ENCODE measurements at places on chromosomes 12 and 14. TPM values are rescaled to one million over a fixed set of nuclear protein-coding genes. Genes with fewer than 3 reads are reported as not detected.

The COX8C gene
- polyA plus RNA-seq: not detected

The RFX4 gene
- polyA plus RNA-seq: not detected

The POTEG gene
- not detected for polyA plus RNA-seq

The KRT5 gene
- not detected for polyA plus RNA-seq

The ASB2 gene
- 3.8 TPM for polyA plus RNA-seq

The LRRIQ1 gene
- polyA plus RNA-seq: not detected

The KRT75 gene
- polyA plus RNA-seq: not detected

The PIANP gene
- not detected for polyA plus RNA-seq

The IAPP gene
- polyA plus RNA-seq: not detected

The NOS1 gene
- polyA plus RNA-seq: not detected

The TRPV4 gene
- polyA plus RNA-seq: not detected

The GLI1 gene
- polyA plus RNA-seq: 0.18 TPM

The CLECL1 gene
- polyA plus RNA-seq: 168 TPM

The CCNT1 gene
- polyA plus RNA-seq: 14.9 TPM

The ZNF384 gene
- 32.5 TPM for polyA plus RNA-seq

The SDSL gene
- polyA plus RNA-seq: 0.43 TPM

The GIT2 gene
- polyA plus RNA-seq: 93.4 TPM

The SCNN1A gene
- not detected for polyA plus RNA-seq

The KCNC2 gene
- polyA plus RNA-seq: not detected

The KRT6C gene
- not detected for polyA plus RNA-seq

The SIX6 gene
- polyA plus RNA-seq: not detected

The SERPINA12 gene
- polyA plus RNA-seq: not detected

The SPIC gene
- polyA plus RNA-seq: not detected

The SMIM41 gene
- not detected for polyA plus RNA-seq

The C12orf50 gene
- polyA plus RNA-seq: not detected

The TOMM20L gene
- polyA plus RNA-seq: not detected

The C12orf75 gene
- 38.5 TPM for polyA plus RNA-seq

The GPRC5D gene
- polyA plus RNA-seq: 1.4 TPM
